ENCODE measurements at places on chromosomes 5 and 9.

DNA sequence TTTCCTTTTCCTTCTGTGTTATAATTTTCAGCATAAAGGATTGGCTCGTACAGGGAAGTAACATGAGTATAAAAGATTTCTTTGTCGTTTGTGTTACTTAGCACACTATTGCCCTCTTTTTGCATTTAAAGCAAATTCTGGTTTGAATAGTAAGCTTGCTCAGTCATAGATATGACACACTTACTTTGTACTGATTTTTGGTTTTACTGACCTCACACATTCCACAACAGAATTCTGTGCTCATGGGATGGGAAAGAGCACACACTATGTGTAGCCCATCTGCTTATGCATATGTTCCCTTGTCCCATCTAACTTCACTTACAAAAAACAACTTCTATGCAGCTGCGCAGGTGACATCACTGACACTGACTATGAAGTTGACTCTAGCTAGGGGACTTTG lies 111.9 kb upstream of the MTAP start:
- no peak for DNase-seq

GRCh38 chr9:124257844-124258606 lies at the start of gene NEK6:
NEK6 (plus strand) TSS chr9:124257949; CDS start chr9:124301965, 44,016 bp downstream.
- DNase-seq, result no peak

GRCh38 chr5:3351581-3352442 lies 243.8 kb upstream of the IRX1 start:
- no peak for DNase-seq

DNA sequence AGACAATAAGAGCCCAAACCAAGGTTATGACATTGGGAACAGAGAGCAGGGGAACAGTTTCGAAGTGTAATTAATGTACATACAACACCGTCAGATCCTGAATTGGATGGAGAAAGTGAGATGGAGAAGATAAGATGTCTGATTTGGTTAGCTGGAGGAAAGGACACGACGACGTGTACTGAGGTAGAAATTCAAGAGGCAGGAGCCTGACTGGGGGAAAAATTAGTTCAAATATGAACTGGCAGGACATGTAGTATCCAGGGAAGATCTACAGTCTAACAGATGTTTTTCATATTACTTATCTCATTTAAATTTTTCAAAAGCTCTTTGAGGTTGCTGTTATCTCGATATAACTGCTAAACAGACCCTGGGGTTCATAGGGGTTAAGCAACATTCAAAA lies 114.7 kb downstream of the TMEM232 start:
- DNase-seq, result no peak

- DNase-seq, result no peak
Measured at GRCh38 chr9:10055886-10056395, 556.9 kb downstream of the PTPRD start.

GRCh38 chr5:96577909-96578308 lies 84.3 kb upstream of the CAST start:
- no peak for DNase-seq

All from cerebellar cortex (tissue), 1 donor.